ENCODE measurements at places on chromosomes 6 and 20.
A peak's percentile ranks its signal among the peaks of the same experiment; 100 is the strongest.

- no peak for DNase-seq
These were observed 34.3 kb upstream of the POU5F1 start for GRCh38 chr6:31204751-31205145.

DNA sequence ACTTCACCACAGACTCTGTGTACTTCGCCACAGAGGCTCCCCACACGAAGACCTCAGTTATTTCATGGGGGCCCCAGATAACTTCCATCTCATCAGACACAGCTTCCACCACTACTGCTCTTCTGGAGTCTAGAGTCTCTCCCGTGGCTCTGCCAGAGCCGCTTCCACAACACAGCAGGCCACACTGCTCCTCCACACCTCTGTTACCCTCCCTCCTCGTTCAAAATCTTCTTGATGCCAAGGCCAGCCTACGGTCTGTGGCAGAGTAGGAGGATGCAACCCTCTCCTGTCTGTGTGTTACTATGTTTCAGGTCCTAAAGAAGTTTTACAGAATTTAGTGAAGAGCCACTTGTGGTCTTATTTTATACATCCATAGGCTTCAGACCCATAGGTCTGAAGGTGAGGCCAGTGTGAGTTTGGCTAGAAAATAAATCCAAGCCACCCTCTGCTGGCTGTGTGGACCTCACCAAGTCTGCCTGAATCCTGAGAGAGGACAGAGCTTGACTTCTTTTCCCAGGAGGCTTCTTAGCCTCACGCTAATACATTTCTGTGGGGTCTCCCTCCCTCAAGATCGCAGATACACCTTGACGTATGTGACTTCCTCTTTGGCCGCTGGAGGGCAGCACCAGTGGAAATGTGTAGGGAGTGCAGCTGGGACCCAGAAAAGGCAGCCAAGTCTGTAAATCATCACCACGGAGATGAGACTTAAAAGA lies 197.7 kb downstream of the FAXC start:
- DNase-seq, result peak; percentile 84

- no peak for DNase-seq
These were observed 71.6 kb upstream of the NRSN1 start for GRCh38 chr6:24054388-24054787.

- DNase-seq, result no peak
These were observed 436.7 kb downstream of the RNF144B start for GRCh38 chr6:18823782-18824386.

- DNase-seq, result no peak
These were observed 26.4 kb upstream of the PRELID3B start for GRCh38 chr20:59069026-59069425.

DNA sequence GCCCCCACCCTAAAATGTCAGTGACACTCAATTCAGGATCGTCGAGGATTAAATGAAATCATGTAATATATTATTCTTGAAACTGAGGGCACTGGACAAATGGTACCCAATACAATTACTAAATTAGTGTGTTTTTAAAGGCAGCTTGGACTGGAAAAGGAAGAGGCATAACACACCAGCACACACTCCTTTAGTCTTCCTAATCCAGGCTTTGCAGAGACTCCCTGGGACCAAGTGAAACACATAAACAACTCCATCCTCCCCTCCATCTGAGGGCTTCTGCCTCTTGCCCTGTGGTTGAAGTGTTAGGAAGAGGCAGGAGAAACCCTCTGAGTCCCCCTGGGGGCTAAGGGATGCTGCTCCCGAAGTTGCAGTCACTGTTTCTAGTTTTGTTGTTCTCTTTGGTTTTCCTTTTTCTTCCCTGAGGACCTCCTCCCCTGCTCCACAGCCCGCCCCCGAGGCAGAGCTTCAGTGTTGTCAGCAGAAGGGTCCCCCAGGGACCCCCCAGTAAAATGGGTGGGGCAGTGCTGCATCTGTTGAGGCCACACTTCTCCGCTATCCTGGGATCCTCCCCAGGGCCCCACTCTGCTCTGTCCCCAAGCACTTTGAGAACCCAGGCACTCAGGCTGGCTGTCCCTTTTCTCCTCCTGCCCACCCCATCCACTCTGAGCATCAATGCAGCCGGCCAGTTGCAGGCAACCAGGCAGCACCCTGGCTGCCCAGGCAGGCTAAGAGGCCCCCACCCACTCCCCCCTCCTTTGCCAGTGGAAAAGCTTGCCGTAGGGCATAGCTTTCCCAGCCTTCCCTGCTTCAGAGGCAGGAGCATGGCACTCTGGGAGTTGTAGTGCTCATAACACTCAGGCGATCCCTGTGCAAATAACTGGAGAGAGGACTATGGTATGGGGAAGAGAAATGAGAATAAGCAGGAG lies 5.9 kb downstream of the TMEM63B start:
- DNase-seq, result peak; percentile 94

GRCh38 chr6:28709478-28710349 lies 184.0 kb downstream of the GPX5 start:
- DNase-seq, result no peak

DNA sequence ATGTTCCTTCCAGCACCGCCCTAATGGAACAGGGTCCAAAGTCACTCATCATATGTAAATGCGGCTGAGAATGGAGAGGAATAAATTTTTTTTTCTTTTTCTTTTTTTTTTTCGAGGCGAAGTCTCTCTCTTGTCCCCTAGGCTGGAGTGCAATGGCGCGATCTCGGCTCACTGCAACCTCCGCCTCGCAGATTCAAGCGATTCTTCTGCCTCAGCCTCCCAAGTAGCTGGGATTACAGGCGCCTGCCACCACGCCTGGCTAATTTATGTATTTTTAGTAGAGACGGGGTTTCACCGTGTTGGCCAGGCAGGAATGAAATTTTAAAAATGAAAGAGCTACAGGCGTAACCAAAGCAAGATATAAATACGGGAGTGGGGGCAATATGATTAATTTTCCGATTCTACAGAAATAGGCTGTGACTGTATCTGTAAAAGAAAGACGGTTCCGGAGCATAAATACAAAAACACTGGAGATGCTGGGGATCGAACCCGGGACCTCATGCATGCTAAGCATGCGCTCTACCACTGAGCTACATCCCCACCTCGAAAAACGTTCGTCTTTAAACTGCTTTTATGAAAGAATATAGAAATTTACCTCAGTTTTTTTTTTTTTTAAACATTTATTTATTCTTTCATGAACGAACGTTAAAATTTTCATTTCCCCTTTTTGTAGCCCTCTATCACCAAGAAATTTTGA lies 132.2 kb downstream of the GPX5 start:
- no peak for DNase-seq

DNA sequence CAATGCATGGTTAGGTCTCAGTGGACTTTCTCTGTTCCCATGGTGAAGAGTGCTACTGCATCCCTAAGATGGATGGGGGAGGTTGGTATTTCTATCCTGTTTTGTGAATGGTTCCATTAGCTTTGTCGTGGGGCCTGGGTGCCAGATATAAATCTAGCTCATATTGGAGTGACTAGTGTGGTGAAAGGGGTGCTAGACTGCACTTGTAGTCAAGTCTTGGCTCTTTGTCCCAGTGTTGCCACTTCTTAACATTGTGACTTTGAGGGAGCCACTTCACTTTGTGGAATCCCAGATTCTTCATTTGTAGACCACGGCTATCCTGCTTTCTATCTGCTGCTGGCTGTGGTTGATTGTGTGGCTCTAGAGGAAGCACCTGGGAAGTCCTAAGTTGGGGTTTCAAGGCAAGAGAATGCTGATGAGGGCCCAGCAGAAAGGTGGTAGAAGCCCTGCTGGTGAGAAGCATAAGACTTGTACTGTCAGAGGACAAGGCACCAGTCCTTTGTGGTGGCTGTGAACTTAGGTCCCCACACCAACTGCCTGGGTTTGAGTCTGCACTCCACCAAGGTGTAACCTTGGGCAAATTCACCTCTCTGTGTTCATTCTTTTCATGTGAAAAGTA lies 44.1 kb downstream of the VAPB start:
- DNase-seq, result no peak

- DNase-seq, result peak; percentile 59
These were observed 14.5 kb downstream of the ADISSP start for GRCh38 chr20:3753098-3753497.

- no peak for DNase-seq
These were observed 144.5 kb upstream of the FLRT3 start for GRCh38 chr20:14481863-14482262.
